ENCODE measurements at places on chromosomes 5 and 9.

- DNase-seq = no peak
These were observed 2.3 kb downstream of the F2RL1 start for GRCh38 chr5:76821136-76821535.

DNA sequence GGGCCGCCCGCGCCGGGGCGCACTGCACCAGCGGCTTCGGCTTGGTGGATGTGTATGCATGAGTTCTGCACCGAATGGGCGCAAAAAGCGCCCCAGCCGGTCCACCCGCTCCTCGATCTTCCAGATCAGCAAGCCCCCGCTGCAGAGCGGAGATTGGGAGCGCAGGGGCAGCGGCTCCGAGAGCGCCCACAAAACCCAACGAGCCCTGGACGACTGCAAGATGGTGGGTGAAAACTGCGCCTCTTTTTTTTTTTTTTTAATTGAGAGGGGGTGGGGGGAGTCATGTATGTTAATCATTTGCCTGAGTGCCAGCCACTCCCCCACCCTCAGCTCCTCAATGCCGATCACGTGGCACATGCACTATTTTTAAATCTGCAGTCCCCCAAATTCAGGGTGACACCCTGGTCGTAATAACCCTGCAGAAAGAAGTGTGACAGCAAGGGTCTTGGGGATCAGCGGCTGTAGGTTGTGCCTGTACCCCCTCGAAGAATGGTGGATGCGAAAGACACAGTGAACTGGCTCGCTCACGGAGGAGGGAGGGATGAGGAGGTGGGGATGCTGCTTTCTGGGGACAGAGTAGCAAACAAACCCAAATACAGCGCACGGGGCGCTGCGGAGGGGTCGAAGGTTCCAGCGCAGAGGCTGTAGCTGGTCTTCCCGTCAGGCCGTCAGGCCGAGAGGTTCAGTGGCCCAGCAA, 900 bp downstream of the RGS7BP start:
- DNase-seq = no peak

DNA sequence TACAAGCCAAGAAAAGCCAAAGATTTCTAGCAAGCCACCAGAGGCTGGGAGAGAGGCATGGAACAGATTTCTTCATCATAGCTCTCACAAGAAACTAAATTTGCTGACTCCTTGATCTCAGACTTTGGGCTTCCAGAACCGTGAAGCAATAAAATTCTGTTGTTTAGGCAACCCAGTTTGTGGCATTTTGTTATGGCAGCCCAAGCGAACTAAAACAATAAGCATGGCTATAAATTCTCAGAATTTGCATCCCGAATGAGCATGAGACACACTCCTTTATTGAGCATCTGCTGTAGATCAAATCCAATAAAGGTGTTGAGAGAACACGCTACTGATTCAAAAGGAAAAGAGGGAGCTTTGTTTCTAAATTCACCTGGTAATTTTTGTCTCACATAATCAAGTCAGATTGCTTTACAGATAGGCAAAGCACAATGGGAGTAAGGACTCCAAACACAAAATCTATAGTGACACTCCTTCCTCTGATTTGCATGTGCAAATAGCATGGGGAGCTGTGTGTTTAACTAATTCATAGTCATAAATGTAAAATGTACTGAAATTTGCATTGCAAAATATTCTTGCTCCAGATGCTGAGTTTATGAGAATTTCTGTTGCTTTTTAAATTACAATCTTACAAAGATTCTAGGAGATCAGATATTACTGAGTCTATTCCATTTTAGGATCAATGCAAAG, 308.7 kb downstream of the MED10 start:
- no peak for DNase-seq

GRCh38 chr5:15290953-15291352, 209.0 kb upstream of the FBXL7 start:
- no peak for DNase-seq

DNA sequence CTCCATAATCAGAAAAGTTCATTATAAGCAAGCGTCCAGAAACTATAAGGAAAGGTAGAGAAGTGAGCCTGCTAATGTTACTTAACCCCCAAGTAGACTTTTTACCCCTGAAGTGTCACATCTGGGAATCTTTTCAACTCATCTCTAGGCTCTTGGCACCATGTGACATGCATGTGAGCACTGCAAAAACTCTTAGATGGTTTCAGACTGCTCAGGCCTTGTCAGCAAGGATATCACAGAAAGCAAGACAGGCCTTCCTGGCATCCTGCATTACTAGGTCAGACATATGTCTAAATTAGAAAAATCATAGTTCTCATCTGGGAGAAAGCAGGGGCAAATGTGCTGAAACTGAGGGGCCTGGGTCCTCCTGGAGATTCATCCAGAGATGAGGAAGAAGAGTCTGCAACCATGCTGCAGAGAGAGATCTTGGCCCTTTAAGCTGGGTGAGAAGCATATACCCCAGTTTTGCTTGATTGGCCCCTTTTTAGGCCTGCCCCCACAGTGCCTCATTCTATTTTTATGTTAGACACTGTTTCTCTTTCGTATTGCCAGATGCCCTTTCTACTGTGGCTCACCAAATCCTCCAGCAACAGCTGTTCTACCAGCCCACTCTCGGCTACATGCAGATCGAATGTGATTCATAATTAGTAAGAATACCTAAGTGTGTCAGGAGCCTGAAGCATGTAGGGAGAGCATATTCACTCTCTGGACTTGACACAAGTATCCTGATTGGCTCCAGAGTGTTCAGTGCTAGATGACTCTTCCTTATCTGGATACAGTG, 19.0 kb downstream of the TMEM8B start:
- DNase-seq = no peak

GRCh38 chr5:76732405-76733048, 16.6 kb downstream of the F2R start:
- no peak for DNase-seq

DNA sequence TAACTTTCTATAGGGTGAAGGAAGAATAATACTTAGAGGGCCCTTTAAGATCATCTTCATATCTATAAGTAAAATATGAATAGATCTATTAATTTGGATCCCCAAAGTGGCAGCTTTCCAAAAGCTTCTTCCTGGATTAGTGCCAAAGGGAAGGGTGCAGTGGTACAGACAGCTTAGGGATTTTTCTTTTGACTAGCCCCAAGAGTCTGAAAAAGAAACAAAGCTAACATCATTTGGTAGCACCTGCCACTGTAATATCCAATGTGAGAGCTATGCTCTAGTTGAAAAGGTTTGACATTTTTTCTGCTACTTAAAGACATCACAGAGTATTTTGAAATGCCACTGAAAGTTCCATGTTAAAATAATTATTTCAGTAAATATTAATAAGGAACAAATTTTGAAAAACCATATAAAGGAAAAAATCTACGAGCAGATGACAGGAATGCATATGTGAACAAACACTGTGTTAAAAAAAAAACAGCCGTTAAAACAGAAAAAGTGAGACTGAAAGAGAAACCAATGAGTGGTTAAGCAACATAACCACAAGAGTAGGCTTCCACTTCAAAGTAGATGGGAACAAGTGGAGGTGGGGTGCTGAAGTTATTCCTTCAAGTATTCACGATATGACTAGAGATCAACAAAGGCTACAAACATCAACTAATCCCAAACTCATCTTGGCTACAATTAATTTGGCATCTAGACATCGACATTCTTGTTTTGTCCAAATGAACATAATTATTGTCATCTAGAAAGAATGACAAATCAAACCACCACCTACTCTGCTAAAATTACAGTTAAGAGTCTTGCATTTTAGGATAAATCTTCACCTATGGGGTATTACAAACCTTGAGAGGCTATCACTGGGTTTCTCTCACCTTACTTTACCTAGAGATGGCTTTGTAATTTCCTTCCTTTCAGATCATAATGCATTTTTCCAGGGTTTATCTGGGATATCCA, 137.5 kb downstream of the CPLANE1 start:
- DNase-seq = no peak

GRCh38 chr5:129771058-129771838, 23.4 kb downstream of the MINAR2 start:
- DNase-seq = peak; percentile 37

- no peak for DNase-seq
These were observed 18.5 kb upstream of the UBAC1 start for GRCh38 chr9:135979547-135980166.

DNA sequence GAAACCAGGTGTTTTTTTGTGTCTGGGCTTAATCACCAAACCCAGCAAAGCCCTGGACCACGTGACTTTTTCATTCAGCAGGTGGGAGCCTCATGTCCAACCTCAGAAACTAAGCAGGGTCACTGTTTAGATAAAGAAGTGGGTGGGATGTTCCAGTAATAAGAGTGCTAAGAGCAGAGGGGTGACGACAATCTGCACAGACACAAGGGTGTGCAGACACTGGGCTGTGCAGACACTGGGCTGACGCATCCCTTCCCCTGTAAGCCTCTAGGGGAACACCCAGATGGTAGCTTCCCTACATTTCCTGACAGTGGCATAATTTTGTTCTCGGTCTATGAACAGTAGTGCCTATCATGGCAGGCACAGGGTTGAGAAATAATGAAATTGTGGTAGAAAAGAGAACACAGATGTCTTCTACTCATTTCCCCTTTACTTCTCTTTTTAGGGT, 85.1 kb downstream of the SAXO1 start:
- no peak for DNase-seq

- DNase-seq = no peak
These were observed 77.1 kb downstream of the PPARGC1B start for GRCh38 chr5:149807176-149807575.

- no peak for DNase-seq
These were observed 77.7 kb downstream of the DNAH5 start for GRCh38 chr5:13866792-13867191.

DNA sequence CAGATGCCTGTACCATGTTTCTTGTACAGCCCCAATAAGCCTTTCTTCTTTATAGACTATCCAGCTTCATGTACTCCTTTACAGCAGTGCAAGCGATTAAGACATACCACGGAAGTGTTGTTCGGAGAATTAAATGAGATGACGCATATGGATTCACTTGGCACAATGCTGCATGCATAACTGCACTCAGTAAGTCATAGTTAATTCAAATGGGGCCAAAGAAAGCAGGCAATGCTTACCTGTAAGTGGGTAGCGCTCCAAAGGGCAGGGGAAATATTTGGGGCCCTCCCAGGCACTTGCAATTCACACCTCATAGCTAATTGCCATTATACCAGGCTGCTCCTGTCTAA, 7.7 kb upstream of the ADRA1B start:
- DNase-seq = no peak

GRCh38 chr5:72452515-72453245, 54.5 kb downstream of the ZNF366 start:
- DNase-seq = peak; percentile 94

GRCh38 chr5:132821791-132822190, 8.7 kb downstream of the SHROOM1 start:
- no peak for DNase-seq

DNA sequence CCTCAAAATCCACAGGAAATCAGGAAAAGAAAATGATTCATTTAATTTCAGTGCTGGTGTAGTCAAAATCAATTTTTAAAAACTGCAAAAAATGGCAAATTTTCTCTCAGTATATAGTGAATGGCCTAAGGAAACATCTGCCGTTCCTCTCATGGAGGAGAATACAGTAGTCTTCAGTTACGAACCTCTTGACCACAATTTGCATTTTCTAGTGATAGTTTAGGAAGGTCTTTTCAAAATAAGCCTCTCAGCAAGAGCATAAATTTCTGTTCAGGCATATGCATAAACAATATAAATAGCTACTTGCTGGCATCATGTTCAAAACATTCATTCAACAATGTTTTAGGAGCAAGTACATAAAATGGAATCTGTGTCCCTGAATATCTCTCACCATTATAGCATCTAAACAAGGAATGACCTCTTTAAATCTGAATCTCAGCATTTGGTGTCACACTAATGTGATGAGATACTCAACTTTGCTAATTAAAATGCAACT, 33.5 kb downstream of the HAPLN1 start:
- DNase-seq = no peak

- no peak for DNase-seq
These were observed 48.3 kb upstream of the LRRC14B start for GRCh38 chr5:143041-143440.

DNA sequence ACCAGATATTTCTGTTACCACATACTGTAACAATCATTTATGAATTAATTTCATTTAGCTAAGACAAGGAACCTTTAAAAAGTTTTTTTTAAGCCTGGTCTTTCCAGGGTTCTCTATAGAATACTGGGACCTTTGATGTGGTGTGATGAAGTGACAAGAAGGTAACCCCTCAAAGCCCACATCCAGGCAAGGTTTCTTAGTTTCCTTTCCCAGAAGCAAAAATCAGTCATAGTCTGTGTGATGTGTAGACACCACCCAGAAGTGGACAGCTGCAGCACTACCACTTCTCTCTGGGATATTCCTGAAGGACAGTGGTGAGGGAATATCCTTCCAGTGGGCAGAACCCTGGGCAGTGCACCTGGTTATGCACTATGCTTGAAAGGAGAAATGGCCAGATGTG, 115.6 kb downstream of the TTC39B start:
- DNase-seq = no peak

DNA sequence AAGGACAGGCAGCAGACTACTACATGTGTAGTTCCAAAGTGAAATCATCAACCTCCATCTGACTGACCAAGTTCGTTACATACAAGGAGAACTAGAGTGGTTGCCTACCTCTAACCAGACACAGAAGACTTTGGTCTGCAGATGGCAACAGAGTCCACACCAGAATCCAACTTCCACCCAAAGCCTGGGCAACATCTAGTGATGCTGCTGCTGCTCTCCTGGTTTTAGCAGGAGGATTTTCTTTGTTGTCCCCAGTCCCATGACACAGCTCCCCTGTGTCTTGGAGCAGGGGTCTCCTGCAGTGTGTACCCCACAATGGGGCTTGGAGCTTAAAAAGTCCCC, 46.4 kb upstream of the APC start:
- no peak for DNase-seq

DNA sequence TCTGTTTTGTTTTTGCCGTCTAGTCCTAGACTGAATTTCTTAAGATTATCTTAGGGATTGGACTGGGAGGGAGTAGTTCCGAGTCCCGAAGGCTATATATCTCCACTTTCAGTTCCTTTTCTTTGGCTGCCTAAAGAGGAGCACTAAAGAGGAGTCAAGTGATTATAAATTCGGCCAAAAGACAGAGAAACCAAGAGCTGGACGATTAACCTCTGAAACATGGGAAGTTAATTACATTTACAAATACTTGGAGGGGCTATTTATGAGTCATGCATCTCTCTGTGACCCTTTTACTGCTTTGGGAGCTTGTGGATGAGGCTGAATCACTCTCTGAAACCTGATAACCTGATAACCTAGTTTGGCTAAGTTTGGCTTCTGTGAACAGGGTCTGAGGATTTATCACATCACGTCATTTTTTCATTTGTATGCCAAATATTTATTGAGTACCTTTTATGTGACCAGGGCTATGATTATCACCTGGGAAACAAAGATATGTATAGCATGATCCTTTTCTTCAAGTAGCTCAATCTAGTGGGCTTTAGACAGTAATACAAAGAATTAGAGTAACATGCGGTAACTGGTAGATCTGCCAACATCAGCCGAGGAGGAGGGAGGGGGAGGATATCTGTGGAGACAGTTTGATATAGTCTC, 180.9 kb downstream of the CD180 start:
- DNase-seq = no peak

DNA sequence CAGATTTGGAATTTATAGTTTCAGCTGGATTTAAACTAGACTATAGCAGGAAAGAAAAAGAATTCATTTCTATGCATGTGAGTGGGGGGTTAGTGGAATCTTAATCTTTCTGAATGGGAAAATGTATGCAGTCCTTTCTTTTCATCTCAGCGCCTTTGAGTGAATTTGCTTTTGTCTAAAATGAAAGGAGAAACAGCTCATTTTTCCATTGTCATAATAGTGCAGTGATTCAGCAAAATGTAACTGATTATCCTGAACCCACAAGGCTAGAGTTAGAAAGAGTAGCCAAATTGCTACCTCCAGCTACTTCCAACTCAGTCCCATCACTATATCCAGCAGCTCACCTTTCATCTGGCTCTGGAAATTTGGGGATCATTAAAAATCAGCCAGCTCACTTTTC, 134.4 kb downstream of the ADAMTSL1 start:
- no peak for DNase-seq
